CD8-positive, alpha-beta memory T cell (primary cell): ENCODE measurements at places on chromosomes 6 and 20. TPM values are rescaled to one million over a fixed set of nuclear protein-coding genes. Genes with fewer than 3 reads are reported as not detected.

DNA sequence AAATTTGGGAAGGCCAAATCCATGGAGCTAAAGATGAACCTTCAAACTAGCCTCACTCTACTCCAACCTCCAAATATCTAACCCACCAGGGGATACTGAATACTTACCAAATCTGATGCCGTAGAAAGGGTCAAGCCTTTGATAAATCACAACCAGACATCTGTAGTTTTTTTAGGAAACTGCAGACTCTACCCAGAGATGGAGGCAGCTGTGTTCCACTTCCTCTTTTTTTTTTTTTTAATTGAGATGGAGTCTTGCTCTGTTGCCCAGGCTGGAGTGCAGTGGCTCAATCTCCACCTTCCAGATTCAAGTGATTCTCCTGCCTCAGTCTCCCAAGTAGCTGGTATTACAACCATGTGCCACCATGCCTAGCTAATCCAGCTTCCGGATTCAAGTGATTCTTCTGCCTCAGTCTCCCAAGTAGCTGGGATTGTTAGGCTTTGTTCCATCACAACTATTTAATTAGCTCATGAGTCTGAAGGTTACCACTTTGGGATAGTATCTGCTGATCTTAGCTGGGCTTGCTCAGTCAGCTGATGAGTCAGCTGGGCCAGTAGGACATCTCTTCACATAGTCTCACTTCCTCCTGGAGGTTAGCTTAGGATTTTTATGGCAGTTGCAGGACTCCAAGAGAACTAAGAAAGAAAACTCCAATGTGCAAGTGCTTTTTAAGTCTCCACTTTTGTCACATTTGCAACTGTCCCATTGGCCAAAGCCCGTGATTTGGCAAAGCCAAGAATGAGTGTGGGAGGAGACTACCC lies 13.3 kb downstream of the FRK start:
- no peak overlapping the region for H3K27ac ChIP-seq
- no peak overlapping the region for H3K4me3 ChIP-seq
- no peaks in the 10 kb centered on the region for H3K4me1 ChIP-seq
- DNase-seq, result no peak
- H3K36me3 ChIP-seq, result no peaks in the 10 kb centered on the region

DNA sequence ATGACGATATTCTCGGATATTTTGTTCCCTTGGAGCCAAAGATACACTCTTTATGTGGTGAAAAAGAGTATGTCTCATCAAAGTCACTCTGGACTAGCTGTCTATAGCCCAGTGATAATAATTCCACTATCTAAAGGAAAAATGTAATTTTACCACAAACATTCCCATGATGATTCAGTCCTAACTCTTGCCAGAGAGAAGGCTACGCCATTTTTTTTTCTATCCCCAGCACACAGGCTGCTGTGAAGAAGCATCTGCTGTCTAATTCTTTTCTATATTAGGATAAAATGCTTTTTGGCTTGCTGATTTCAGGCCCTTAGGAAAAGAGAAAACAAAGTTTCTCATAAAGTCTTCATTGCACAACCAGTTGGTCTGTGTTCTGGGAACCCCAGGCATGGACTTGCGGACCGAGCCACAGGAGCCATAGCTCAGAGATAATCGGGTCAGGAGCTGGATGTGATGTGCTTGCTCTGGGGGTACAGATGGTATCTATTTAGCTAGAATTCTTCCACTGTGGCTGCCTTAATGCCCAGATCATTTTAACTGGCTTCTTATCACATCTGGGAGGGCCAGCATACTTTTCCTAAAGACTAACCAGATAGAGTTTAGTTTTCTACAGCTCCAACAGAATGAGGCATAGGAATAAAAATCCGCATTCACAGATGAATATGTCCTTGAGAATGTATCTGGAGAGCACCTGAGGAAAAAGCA lies 683.7 kb upstream of the ID4 start:
- no peak for DNase-seq
- no peaks in the 10 kb centered on the region for H3K4me1 ChIP-seq
- no peaks in the 10 kb centered on the region for H3K27me3 ChIP-seq

PTK7 gene
- polyA plus RNA-seq, result 1.9 TPM

GRCh38 chr6:63705707-63706106 lies 70.1 kb downstream of the PHF3 start:
- H3K36me3 ChIP-seq, result peaks cover 35% of the 10 kb centered on the region
- no peaks in the 10 kb centered on the region for H3K4me1 ChIP-seq
- H3K4me3 ChIP-seq, result no peak overlapping the region

GRCh38 chr6:15498640-15499039 lies 164.2 kb downstream of the DTNBP1 start:
- DNase-seq, result no peak
- no peak overlapping the region for H3K4me3 ChIP-seq
- no peak overlapping the region for H3K27ac ChIP-seq
- H3K27me3 ChIP-seq, result no peaks in the 10 kb centered on the region

- no peaks in the 10 kb centered on the region for H3K4me1 ChIP-seq
- no peak overlapping the region for H3K27ac ChIP-seq
- DNase-seq, result no peak
- no peaks in the 10 kb centered on the region for H3K36me3 ChIP-seq
Measured at GRCh38 chr6:88304520-88304919, 138.4 kb upstream of the CNR1 start.

- no peaks in the 10 kb centered on the region for H3K36me3 ChIP-seq
- H3K4me1 ChIP-seq, result no peaks in the 10 kb centered on the region
- H3K27me3 ChIP-seq, result no peaks in the 10 kb centered on the region
- H3K4me3 ChIP-seq, result no peak overlapping the region
- no peak for DNase-seq
Measured at GRCh38 chr6:81085431-81085790, 667.1 kb downstream of the TENT5A start.

DNA sequence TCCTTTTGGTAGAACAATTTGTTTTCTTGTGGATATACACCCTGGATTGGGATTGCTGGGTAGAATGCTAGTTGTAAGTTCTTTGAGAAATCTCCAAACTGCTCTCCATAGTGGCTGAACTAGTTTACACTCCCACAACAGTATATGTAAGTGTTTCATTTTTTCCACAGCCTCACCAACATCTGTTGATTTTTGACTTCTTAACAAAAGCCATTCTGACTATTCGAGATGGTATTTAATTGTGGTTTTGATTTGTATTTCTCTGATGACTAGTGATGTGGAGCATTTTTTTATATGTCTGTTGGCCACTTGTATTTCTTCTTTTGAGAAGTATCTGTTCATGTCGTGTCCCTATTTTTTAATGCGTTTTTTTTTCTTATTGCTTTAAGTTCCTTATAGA lies 444.1 kb downstream of the CBLN4 start:
- H3K27me3 ChIP-seq, result no peaks in the 10 kb centered on the region
- H3K4me3 ChIP-seq, result no peak overlapping the region
- H3K4me1 ChIP-seq, result no peaks in the 10 kb centered on the region
- no peak overlapping the region for H3K27ac ChIP-seq
- no peak for DNase-seq

CCDC170 gene
- polyA plus RNA-seq, result not detected

DNA sequence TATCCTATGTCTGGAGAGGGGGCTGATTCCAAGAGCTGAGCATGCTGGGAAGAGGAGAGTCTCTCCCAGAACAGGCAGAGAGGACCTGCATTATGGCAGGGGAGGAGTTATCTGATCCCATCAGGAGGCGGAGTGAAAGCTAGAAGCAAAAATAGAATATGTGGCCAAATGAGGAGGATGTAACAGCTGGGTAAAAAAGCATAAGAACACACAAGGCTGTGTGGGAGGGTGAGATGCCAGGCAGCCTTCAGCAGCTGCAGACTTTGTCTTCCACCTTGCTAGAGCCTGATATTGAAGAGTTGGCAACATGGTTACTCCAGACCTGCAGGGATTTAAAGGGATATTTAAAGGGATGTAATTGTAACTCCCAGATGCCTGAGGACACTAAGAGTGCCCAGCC lies 167.1 kb downstream of the PTPRT start:
- DNase-seq, result no peak
- H3K4me3 ChIP-seq, result no peak overlapping the region
- no peaks in the 10 kb centered on the region for H3K27me3 ChIP-seq
- H3K4me1 ChIP-seq, result no peaks in the 10 kb centered on the region
- no peak overlapping the region for H3K27ac ChIP-seq

DNA sequence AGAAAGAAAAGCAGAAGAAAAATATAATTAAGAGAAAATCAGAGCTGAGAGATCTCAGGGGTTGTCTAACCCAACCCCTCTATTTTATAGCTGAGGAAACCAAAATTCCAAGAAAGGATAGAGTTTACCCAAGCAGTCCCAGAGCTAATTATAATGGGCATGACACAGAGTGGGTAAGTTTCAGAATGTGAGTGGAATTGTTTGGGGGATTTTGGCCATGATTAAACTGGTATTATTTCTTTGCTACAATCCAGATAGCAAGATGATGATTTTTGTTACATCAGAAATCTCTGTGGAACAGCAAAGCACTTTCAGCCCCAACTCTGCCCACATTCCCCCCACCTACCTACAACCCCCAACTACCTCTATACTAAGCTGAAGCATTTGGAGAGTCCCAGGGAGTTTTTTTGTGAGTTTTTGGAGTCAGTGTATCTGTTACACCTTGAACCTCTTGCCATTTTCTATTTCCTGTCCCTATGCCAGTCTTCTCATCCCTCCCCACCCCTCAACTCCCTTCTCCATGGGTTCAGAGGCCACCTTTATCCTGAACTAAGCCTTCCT lies 24.7 kb downstream of the POFUT1 start:
- peaks cover 39% of the 10 kb centered on the region for H3K36me3 ChIP-seq
- no peak overlapping the region for H3K27ac ChIP-seq
- H3K4me1 ChIP-seq, result peaks cover 17% of the 10 kb centered on the region
- H3K27me3 ChIP-seq, result no peaks in the 10 kb centered on the region
- H3K4me3 ChIP-seq, result no peak overlapping the region
- DNase-seq, result no peak

- H3K27me3 ChIP-seq, result no peaks in the 10 kb centered on the region
- DNase-seq, result no peak
- H3K36me3 ChIP-seq, result no peaks in the 10 kb centered on the region
- H3K4me3 ChIP-seq, result no peak overlapping the region
- H3K4me1 ChIP-seq, result no peaks in the 10 kb centered on the region
- no peak overlapping the region for H3K27ac ChIP-seq
Measured at GRCh38 chr6:160128125-160128683, 6.6 kb downstream of the SLC22A1 start.

DNA sequence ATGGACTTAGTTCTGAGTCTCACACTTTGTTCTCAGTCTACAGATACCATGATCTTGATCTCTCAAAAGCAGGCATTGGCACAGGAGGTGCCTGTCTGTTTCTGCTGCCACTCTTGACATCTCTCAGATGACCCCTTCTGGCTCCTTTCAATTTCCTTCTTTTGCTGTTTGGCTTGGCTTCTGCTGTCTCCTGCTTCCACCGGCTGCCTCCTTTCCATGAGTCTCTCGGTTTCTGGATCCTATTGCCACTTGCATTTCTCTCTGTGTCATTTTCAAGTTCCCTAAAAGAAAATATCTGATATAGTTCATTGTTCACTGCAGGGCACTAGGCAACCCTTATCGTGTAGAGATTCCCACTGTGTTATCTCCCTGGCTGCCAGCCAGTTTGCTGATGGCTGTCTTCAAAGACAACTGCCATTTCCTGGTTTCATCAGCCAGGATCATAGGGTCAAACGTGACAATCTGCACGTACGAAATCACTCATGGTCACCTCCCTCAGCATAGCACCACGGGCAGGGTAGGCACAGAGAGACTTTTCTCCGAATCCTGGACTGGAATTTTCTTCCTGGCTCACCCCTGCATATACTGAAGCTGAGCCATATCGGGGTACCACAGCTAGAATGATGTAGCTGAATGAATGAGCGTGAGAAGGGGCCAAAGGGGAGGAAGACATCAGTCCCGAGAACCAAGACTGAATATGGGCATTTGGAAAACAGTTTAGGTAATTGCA lies 144.6 kb upstream of the TMEM170B start:
- DNase-seq, result no peak
- no peak overlapping the region for H3K4me3 ChIP-seq
- H3K4me1 ChIP-seq, result no peaks in the 10 kb centered on the region
- no peaks in the 10 kb centered on the region for H3K27me3 ChIP-seq
- H3K36me3 ChIP-seq, result no peaks in the 10 kb centered on the region

DNA sequence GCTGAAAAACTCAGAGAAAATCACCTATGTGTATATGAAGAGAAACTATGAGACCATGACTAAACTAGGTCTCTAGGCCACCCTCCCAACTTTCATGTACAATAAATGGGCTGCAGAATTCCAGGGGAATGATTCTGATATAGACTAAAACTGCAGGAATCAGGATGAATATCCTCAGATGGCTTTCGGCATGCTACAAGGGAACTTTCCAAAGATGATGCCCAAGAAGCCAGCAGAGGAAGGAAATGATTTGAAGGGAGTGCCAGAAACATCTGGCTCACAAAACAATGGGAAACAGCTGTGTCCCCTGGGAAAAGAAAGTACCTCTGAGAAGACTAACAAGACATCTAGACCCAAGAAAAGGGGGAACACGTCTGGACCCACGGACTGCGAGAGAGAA lies 41.1 kb downstream of the PLN start:
- no peaks in the 10 kb centered on the region for H3K4me1 ChIP-seq
- H3K36me3 ChIP-seq, result no peaks in the 10 kb centered on the region
- H3K27ac ChIP-seq, result no peak overlapping the region
- no peaks in the 10 kb centered on the region for H3K27me3 ChIP-seq

TEAD3 gene
- polyA plus RNA-seq, result 0.25 TPM

DNA sequence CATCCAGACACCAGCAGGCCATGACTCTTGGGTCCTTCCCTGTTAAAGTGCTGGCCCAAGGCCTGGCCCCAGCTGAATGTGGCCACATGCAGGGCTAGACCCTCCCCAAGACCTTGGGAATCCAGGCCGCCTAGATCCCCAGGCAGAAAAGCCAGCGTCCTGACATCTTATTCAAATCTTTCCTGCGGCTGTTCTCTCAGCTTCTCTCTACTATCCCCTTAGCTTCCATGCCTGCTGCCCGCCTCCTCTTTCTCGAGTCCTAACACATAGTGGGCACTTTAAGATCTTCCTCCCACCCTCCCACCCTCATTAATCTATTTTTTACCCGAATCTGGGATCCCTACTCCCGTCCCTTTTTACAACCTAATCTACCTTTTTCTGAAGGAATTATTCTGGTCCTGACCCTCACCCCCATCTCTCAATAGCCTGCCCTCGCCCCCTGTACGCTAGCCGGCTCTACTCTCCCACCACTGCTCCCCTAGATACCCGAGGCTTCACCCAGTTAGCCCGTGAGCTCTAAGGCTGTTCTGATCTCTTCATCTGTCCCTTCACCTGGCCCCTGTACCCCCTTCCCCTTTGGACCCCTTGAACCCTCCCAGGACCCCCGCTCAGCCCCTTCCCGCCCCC lies at the start of gene CCHCR1:
Gene CCHCR1 (minus strand): TSS at position 290 of the 627 bp plus-strand sequence. CDS start 202 bp downstream, at position 88.
- H3K27me3 ChIP-seq, result no peaks in the 10 kb centered on the region
- DNase-seq, result no peak
- H3K36me3 ChIP-seq, result peaks cover 4% of the 10 kb centered on the region
- H3K4me1 ChIP-seq, result peaks cover 18% of the 10 kb centered on the region
- peak within 1 kb of the TSS; percentile 88 for H3K4me3 ChIP-seq

CNR1 gene
- not detected for polyA plus RNA-seq
